MM.1S (cell line): ENCODE measurements at places on chromosomes 12 and 14.

DNA sequence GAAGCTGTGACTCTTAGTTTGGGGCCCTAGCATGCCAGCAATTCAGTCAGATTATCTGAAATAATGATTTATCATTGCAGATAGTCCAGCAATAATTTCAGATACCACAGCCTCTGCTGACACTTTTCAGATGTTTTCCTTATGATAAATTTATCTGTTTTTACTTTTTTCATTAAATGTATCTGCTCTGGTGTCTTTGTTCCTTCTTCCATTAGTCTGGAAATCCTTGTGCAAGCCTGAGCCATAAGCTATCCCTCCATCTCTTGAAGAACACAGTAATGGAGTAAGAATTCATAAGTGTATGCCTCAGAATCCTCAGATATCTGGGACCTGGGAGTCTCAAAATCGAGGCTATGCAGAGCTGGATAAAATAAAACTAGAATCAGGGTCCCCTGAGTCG, 146.4 kb upstream of the KRR1 start:
- no peaks in the 10 kb centered on the region for H3K36me3 ChIP-seq
- no peaks in the 10 kb centered on the region for H3K27me3 ChIP-seq
- H3K4me3 ChIP-seq, result no peak overlapping the region
- no peaks in the 10 kb centered on the region for H3K4me1 ChIP-seq
- no peak for DNase-seq

DNA sequence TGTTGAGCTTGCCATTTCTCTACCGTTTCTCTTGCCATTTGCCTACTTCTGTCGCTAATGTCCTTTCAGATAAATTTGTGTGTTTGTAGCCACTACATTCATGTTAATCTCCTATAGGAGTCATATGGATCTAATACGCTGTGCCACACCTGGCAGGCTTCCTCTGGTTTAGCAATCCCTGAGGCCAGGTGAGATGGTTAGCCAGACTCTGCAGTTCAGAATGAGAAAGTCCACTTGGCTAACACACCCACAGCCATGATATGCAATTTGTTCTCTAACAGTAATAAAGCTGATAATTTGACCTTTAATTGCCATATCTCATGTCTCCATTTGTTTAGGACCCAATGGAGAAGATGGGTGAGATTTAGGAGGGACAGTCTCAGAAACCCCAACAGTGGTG, 1261.6 kb upstream of the TMEM132C start:
- H3K4me3 ChIP-seq, result no peak overlapping the region
- DNase-seq, result no peak
- H3K36me3 ChIP-seq, result no peaks in the 10 kb centered on the region
- H3K27me3 ChIP-seq, result no peaks in the 10 kb centered on the region
- no peak overlapping the region for H3K27ac ChIP-seq

- no peaks in the 10 kb centered on the region for H3K4me1 ChIP-seq
- H3K4me3 ChIP-seq, result no peak overlapping the region
- H3K27ac ChIP-seq, result no peak overlapping the region
- H3K27me3 ChIP-seq, result no peaks in the 10 kb centered on the region
Measured at GRCh38 chr12:25459541-25459951, 93.5 kb downstream of the LMNTD1 start.

- no peak for DNase-seq
- H3K36me3 ChIP-seq, result no peaks in the 10 kb centered on the region
- no peak overlapping the region for H3K4me3 ChIP-seq
- H3K27me3 ChIP-seq, result no peaks in the 10 kb centered on the region
Measured at GRCh38 chr12:25570418-25570817, 17.3 kb upstream of the LMNTD1 start.

DNA sequence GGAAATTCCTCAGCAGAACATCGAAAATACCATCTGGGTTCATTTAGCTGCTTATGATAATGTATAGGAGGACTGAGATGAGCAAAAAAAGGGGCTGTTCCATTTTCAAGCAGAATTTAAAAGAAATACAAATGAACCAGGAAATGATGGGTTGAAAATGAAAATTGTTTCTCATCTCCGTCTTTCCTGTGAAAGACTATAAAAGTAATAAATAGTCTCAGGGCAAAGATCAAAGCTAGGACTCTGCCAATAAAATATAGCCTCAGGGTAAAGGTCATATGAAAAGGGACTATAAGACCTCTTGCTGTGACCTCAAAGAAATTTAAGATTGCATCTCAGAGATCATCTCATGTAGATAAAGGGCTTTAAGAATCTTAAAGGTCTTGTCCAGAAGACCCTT, 478.0 kb downstream of the BTG1 start:
- no peak overlapping the region for H3K4me3 ChIP-seq
- H3K27me3 ChIP-seq, result no peaks in the 10 kb centered on the region
- H3K4me1 ChIP-seq, result no peaks in the 10 kb centered on the region
- no peaks in the 10 kb centered on the region for H3K36me3 ChIP-seq

DNA sequence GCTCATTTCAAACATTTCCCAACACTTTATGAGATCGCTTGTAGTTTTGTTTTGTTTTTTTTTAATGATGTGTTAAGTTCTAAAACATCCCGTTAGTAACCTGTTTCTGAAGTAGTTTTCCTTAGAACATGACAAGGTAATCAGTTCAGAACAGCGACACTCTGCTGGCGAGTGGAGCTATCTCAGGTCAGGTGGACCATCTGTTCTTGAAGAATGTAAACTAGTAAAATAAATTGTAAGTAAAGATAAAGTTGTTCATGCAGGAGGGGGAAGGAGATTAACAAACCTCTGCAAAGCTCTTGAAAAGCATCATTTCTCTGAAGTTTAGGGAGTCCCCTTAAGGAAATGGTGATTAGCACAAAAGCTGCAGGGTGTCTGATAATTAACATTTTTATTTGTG, 71.9 kb upstream of the DACT1 start:
- H3K4me1 ChIP-seq, result no peaks in the 10 kb centered on the region
- no peak overlapping the region for H3K4me3 ChIP-seq
- no peaks in the 10 kb centered on the region for H3K27me3 ChIP-seq
- no peak for DNase-seq

DNA sequence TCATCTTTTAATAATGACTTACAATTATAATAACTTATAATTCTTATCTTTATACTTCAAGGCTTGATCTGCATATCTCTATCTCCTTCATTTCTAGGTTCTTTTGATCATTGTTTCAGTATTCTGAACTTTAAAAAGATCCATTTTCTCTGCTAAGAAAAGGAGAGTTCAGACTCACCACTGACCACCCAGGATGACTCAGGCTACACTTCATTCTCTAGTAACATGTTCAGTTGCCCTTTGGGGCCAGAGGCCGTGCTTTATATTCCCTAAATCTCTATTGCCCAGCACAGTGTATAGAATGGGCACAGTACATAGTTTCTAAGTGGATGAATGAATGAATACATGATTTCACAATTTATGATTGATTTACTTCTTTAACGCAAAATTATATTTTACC, 268.7 kb downstream of the AKAP6 start:
- H3K36me3 ChIP-seq, result no peaks in the 10 kb centered on the region
- no peaks in the 10 kb centered on the region for H3K4me1 ChIP-seq
- no peak for DNase-seq
- H3K27ac ChIP-seq, result no peak overlapping the region

GRCh38 chr14:64708148-64709004, 4.2 kb downstream of the PLEKHG3 start:
- H3K4me3 ChIP-seq, result no peak overlapping the region
- no peak overlapping the region for H3K27ac ChIP-seq
- H3K36me3 ChIP-seq, result no peaks in the 10 kb centered on the region
- no peaks in the 10 kb centered on the region for H3K4me1 ChIP-seq
- no peak for DNase-seq

GRCh38 chr14:67311868-67312267, 47.7 kb downstream of the ATP6V1D start:
- no peaks in the 10 kb centered on the region for H3K4me1 ChIP-seq
- no peak overlapping the region for H3K4me3 ChIP-seq
- DNase-seq, result peak; percentile 21
- H3K27me3 ChIP-seq, result no peaks in the 10 kb centered on the region

DNA sequence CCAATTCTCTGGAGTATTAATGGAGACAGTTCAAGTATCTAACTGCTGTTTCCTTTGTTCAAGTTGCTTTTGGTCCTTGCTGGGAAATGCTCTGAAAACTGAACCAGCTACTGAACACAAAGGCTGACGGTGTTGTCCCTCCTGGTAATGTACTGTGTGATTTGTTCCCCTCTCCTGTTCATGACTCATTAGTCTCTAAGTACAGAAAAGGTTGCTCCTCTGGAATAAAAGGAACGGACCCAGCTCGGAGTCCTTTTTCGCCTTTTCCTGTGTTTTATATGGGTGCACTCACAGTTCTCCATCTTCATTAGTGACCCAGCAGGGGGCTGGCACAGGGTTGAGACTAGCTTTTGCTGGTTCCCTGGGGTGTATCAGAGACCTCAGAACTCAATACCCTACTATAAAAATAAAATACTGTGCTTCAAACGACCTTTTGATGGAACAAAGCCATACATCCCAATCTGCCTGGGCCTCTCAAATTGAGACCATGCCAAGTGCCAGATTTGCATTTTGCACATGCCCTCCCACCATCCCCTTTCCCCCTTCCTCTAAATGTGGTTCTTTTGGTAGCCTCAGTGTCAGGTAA, 269.7 kb downstream of the RAD51B start:
- H3K4me1 ChIP-seq, result no peaks in the 10 kb centered on the region
- no peak for DNase-seq
- H3K27me3 ChIP-seq, result no peaks in the 10 kb centered on the region
- H3K27ac ChIP-seq, result no peak overlapping the region
- H3K4me3 ChIP-seq, result no peak overlapping the region
- no peaks in the 10 kb centered on the region for H3K36me3 ChIP-seq
